RPMI8226 (cell line): ENCODE measurements at places on chromosomes 16 and 17.
A peak's percentile ranks its signal among the peaks of the same experiment; 100 is the strongest.

DNA sequence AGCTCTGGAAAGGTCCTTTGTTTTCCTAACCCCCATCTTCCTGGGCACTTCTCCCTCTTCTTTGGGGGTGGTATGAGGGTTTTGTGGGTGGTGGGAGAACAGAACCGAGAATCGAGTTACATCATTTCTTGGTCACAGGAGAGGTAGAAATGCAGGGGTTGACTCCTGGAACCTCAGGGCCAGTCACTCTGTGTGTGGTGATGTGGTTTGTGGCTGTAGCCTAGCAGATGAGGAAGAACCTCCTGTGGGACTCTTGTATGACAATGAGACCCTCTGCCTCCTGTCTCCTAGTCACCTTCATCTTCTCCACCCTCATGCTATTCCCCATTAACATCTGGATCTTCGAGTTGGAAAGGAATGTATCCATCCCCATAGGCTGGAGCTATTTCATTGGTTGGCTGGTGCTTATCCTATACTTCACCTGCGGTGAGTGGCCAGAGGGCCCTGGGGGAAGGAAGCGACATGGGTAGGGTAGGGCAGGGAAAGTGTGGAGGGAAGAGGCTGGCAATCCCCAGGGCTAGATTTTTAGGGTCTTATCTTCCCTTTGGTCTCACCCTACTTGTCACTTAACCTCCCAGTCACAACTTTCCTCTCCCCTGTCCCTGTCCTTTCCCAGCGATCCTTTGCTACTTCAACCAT, 5.5 kb downstream of the ODF4 start:
- DNase-seq = no peak

DNA sequence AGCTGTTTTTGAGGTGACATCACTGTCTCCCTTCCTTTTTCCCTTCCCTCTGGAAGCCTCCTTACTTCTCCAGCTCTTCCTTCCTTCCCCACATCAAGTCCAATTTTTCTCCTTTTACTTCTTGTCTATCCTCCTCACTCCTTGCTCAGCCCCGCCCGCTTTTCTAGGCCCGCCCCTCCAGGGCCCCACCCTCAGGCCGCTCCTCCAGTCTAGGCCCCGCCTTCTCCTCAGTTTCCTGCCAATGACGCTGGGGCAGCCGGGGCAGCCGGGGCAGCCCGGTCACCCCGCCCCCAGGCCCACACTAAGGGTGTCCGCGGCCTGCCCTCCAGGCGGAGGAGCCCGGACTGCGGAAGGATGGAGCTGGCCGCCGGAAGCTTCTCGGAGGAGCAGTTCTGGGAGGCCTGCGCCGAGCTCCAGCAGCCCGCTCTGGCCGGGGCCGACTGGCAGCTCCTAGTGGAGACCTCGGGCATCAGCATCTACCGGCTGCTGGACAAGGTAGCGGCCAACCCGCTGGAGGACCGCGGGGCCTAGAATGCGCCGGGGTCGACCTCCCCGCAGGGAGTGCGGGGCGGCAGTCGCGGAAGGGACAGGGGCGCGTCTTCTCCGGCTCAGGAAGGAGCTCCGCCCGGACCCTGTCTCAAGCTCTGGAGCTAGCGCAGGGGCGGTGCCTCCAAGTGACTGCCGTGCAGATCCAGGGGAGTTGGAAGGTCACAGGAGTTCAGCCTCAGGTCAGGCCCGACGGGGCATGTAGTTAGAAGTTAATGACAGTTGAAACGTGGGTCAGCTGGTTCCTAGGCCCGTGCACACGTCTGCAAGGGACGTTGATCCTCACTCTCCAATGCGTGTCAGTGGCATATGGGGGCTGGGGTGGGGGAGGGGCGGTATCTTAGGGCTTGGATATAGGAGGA, at the start of gene PCTP:
Gene PCTP (plus strand): TSS at position 302 of the 908 bp plus-strand sequence. CDS start 53 bp downstream, at position 355.
- DNase-seq = peak; percentile 90

- DNase-seq = no peak
These were observed 251.5 kb downstream of the KATNIP start for GRCh38 chr16:27801289-27801945.

GRCh38 chr17:6191405-6192324, 121.5 kb downstream of the WSCD1 start:
- no peak for DNase-seq

GRCh38 chr16:17301593-17302135, 169.1 kb downstream of the XYLT1 start:
- DNase-seq = peak; percentile 71

DNA sequence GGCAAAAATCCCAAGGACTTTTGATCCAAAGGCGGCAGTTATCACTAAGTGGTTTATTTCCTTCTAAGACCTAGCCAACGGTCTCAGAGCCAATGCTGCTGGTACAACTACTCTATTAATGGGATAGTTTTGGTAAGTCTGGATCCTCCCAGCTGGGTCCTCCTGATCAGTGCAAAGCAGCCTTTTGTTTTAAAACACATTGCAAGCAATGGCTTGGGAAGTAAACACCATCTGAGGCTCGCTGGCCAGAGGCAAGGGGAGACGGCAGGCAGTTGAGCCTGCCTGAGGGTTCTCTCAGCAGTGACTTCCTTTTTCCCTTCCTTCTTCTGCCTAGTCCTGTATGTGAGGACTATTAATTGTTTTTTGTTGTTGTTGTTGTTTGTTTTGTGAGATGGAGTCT, 1.6 kb upstream of the SLC5A10 start:
- no peak for DNase-seq

DNA sequence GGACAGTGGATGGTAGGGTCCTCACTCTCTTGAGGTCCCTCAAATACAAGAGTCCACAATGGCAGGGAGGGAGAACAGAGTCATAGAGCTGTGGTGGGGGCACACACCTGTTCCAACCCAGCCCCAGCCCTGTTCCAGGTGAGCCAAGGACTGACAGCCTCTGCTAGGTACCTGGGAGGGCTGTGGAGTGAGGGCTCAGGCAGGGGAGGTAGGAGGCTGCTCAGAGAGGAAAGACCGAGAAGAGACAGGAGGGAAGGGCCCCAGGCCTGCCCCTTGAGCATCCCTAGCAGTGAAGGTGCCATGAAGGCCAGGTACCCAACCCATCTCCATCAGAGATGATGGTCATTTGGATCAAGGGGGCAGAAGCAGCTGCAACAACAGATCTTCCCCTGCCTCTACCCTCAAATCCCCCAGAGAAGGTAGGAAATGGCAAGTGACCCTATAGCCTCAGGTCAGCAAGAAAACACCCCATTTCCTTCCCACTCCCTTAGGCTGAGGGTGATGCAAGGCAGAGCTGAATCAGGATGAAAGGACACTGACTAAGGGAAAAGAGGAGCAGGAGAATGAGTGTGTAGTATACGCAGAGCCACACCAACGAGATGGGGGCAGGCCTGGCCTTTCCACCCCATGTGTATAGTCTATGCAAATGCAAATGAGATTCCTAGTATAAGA, 28.6 kb downstream of the CD300LG start:
- no peak for DNase-seq

DNA sequence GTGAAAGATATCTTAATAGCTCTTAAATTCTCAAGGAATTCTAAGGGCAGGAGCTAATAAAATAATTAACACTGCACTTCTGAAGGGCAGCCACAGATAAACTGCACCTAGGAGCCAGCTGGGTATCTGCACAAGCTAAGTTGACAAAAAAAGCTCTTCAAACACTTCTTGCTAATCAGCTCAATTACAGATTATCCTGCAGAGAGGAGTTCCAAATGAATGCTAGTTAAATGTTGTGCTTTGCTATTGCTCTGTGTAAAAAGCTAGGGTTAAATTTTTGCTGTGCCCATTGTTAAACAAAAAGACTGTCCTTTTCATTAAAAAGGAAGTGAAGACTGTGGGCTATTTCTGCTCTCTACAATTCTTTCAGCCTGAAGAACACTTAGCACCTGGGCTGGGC, 158.5 kb upstream of the SHISA6 start:
- DNase-seq = no peak

- DNase-seq = peak; percentile 57
These were observed 26.8 kb upstream of the CIBAR2 start for GRCh38 chr16:85138825-85139627.

- no peak for DNase-seq
These were observed 143.8 kb upstream of the PLCG2 start for GRCh38 chr16:81635063-81635937.

DNA sequence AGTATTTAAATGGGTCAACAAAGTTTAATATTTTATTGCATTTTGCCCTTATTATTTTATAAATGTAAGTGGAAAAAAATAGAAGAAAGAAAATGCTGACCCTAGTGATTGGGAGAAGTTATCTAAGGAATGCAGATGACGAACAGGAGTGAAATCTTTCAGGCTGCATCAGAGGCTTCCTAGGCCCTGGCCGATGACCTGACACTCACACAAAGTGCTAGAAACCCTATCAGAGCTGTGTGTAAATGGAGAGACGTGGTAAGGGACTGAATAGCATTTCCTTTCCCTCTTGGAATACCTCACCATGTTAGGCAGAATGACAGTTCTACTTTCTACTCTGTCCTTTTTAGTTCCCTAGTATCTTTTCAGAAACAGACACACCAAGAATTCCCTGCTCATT, 44.9 kb upstream of the CNEP1R1 start:
- DNase-seq = no peak

GRCh38 chr16:89009343-89010209, 32.6 kb upstream of the CBFA2T3 start:
- DNase-seq = peak; percentile 56

GRCh38 chr17:43962479-43962878, 8.7 kb upstream of the PYY start:
- no peak for DNase-seq

DNA sequence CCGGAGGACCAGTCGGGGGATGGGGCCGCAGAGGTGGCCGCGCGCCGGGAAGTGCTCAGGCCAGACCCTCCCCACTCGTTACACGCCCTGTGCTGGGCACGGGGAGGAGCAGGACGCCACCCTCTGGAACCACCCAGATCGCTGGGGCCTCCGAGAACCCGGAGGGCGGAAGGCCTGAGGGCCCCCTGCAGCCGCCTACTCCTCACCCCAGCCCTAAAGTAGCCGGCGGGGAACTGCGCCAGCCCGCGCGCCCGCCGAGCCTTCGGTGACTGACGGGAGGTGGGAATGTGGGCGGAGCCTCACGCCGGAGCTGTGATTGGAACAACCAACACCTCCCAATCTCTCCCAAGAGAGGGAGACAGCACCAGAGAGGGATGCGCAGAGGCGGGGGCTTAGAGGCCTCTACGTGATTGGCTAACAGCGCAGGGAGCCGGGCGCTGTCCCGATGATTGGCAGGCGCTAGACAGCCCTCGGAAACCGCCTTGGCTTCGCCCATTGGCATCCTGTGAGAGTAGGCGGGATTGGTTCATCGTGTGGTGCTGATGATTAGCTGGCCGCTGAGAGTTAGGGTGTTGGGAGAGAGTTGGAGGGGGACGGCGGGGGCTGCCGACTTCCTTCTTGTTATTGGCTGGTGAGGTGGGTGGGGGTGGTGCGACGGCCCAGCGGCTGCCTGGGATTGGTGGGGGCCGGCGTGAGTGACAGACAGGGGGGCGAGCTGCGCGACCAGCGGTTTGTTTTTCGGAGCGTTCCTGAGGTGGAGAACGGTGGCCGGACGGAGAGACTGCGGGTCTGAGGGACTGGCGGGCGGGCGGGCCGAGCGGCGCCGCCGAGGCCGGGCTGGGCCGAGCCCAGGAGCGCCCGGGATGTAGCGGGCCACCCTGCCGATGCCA, at the start of gene MAP3K3:
Gene MAP3K3 (plus strand): TSS at position 734 of the 890 bp plus-strand sequence. CDS start 343 bp downstream, outside the sequence.
- peak; percentile 99 for DNase-seq

DNA sequence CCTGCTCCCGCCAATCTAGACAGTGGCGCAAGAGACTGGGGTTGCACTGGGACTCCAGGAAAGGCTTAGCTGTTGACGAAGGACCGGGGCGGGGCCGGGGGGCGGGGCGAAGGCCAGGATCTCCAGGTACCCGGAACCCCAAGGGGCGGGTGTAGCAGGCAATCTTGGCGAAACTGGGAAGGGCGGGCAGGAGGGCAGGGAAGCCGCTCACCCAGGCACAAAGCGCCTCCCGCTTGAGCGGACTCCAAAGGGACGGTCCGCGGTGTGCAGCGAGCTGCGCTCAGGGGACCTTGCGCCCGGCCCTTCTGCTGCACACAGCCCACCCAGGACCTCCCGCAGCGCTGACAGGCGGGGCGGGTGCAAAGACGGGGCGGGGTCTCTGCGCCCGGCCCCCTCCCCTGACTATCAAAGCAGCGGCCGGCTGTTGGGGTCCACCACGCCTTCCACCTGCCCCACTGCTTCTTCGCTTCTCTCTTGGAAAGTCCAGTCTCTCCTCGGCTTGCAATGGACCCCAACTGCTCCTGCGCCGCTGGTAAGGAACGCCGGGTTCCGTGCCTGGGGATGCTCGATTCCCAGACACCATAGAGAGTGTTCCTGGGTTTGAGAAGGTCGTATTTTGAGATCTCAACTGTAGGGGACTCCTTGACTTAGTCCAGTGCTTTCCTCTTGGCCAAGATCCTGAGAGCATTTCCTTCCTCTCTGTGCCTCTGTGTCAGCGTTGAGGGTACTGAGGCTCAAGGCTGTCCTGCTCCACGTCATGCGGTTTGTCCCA, at the start of gene MT1F:
Gene MT1F (plus strand): TSS at position 405 of the 772 bp plus-strand sequence. CDS start 100 bp downstream, at position 505.
- peak; percentile 75 for DNase-seq

GRCh38 chr17:80959330-80960036, 32.2 kb upstream of the CHMP6 start:
- no peak for DNase-seq

DNA sequence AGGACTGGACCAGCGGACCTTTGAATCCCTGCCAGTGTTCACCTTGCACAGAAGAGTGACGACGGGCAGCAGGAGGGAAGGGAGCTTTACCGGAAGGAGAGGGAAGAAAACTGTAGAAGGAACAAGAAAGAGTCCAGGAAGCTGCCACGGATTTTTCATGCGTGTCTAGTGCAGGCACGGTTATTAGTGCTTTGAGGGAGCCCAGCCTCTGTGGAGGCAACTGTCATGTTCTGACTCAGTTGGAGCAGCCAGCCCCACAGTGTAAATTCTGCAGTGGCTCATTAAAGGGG, 6.5 kb upstream of the HOXB13 start:
- DNase-seq = no peak

GRCh38 chr16:6095414-6095813, 997.8 kb upstream of the EEF2KMT start:
- no peak for DNase-seq

DNA sequence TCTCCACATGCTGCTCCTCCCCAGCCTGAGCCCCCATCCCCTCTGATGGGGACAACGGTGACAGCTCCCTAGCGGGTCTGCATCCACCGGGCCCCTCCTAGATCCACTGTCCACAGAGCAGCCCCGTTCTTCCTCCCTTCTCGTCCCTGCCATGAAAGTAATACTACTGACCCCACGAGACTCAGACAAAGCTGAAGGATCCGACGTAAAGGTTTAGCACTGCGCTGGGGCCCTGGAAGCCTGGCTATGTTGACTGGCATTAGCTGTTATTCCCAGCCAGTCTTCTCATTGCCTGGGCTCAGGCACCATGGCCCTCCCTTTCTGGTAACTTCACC, 30.7 kb downstream of the VAC14 start:
- DNase-seq = no peak

DNA sequence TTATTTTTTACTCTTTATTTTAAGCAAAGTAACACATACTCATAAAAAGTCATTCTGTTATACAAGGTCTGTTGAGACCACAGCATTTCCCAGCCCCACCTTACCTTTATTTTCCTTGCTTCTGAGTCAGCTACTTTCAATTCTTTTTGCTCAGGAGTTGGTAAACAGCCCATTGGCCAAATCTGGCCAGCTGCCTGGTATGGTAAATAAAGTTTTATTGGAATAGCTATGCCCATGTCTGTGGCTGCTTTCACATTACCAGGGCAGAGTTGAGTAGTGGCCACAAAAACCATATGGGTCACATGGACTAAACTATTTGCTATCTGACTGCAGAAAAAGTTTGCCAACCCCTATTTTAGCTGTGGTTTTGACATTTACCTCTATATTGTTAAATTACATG, 3.4 kb upstream of the NSRP1 start:
- peak; percentile 92 for DNase-seq
